Stimulated activated CD8-positive, alpha-beta memory T cell treated with anti-CD3 and anti-CD28 coated beads, Interleukin-12 subunit alpha, Interleukin-12 subunit beta, amount 100 ng/mL, for 4 hours (primary cell): ENCODE measurements at places on chromosomes 16 and 17.

DNA sequence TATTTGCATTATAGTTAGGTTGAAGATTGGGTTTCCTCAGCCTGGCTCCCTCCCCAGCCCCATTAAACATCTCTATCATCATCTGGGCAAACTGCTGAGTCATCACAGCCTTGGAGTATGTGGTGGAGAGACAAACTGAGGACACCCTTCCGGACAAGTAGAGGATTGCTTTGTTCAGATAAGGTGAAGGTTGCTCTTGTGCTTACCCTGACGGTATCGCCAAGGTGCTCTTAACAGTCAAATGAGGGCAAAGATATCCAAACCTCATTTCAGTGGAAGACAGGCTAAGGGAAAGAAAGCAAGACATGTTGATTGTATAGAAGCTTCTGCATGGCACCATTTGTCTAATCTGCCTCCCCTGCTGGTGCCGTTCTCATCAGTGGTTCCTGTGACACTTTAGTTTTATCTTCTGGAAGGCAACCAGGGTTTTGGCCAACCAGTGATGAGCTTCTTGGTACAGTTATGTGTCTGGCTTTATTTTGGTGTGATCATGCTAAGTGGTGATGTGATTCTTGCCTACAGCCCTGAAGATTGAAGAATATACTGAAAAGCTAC, 56.9 kb upstream of the LGALS9 start:
- DNase-seq = no peak

DNA sequence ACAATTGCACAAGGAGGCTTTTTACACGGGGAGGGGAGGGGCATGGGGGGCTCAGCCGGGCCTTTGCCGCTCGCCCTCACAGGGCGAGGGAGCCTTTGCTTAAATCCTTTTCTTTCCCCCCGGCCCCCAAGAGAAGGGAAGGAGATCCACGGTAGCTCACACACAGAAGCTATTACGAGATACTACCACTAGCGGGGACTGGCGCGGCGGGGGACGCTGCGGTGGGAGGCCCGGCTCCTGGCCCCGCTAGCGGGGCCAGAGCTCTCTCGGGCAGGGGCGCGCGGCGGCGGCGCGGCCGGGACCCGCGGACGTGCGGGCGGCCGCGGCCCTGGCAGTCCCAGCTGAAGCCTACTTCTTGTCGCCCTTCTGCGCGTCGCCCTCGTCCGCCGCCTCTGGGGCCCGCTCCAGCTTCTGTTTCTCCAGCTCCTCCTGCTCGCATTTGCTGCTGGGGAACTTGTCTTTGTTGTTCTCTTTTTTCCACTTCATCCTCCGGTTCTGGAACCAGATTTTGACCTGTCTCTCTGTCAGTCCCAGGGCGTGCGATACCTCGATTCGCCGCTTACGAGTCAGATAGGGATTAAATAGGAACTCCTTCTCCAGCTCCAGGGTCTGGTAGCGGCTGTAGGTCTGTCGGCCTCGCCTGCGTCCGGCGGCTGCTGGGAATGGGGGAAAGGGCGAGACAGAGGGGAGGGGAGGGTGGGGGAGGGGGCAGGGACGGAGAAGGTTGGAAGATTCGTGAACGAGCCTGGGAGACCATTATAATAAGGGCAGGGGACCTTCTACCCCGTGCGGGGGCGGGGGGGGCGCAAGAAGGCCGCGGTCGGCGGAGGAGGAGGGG, 2.0 kb downstream of the HOXB8 start:
- no peak for DNase-seq

- DNase-seq = no peak
These were observed 682 bp downstream of the XAF1 start for GRCh38 chr17:6756425-6757031.

- DNase-seq = no peak
These were observed 457.9 kb upstream of the CDH5 start for GRCh38 chr16:65908568-65908967.

- no peak for DNase-seq
These were observed 18.0 kb upstream of the NAGS start for GRCh38 chr17:43986225-43986981.
